ENCODE measurements at places on chromosomes 16 and 17.

DNA sequence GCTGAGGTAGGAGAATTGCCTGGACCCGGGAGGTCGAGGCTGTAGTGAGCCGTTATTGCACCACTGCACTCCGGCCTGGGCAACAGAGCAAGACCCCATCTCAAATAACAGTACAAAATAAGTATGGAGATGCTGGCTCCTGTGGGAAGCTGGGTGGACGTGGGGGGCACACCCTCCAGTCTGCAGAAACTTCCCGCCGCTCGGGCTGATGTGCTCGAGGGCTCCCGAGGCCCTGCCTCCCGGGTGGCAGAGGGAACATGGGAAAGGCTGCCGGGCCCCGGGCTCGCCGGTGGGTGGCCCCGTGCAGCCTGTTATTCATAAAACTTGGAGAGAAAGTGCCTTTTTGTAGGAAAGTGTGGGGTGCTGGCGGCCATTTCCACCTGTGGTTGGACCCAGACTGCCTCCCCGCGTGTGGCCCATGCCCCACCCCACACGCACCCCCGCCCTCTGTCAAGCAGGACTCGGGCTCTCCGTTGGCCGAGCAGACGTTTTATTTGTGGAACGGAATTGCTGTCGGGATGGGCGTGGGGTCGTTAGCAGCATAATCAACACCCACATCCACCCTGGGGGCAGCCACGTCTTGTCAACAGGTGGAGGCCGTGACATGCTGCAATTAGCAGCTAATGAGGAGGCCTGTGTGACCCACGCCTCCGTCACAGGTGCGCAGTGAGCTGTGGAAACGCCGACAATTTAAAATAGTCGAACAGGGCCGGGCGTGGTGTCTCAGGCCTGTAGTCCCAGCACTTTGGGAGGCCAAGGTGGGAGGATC is 7.4 kb upstream of the CIAO3 start:
- DNase-seq = no peak

- DNase-seq = no peak
These were observed 95.7 kb upstream of the RBFOX1 start for GRCh38 chr16:7236824-7237410.

- no peak for DNase-seq
These were observed 1.0 kb upstream of the KCNJ2 start for GRCh38 chr17:70168044-70168976.

DNA sequence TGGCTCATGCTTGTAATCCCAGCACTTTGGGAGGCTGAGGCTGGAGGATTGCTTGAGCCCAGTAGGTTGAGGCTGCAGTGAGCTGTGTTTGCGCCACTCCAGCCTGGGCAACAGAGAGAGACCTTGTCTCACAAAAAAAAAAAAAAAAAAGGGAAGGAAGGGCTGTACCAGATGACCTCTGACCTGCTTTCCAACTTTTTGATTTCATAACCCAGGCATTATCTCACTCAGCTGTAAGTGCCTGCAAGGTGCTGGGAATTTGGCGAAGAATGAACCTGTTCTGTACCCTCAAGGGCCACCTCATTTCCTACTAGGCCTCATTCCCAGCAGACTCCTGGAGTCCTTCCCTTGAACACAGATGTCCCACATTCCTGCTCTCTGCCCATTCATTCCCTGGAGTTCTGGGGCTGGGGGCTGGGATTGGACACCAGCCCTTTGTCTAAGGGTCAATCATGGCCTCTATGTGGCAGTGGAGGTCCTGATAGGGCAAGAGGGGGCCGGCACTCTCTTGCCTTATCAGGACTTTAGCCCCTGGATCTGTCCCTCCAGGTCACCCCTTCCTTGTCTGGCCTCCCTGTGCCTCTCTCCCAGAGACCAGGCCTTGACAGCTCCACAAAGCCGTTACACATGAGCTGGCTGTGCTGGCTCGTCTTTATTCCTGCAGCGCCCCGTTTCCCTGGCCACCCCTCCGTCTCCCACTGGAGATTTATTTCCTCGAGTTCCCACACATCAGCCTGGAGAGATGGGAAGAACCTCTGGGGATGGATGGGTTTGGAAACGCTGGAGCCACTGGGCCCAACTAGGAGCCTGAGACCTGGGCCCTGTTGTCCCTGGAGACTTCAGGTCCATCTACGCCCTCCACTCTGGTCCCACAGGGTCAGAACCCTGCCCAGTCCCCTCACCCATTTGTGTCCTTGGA is 821 bp upstream of the GFAP start:
- DNase-seq = no peak

- no peak for DNase-seq
These were observed 57.6 kb downstream of the RAB11FIP4 start for GRCh38 chr17:31449111-31449510.

DNA sequence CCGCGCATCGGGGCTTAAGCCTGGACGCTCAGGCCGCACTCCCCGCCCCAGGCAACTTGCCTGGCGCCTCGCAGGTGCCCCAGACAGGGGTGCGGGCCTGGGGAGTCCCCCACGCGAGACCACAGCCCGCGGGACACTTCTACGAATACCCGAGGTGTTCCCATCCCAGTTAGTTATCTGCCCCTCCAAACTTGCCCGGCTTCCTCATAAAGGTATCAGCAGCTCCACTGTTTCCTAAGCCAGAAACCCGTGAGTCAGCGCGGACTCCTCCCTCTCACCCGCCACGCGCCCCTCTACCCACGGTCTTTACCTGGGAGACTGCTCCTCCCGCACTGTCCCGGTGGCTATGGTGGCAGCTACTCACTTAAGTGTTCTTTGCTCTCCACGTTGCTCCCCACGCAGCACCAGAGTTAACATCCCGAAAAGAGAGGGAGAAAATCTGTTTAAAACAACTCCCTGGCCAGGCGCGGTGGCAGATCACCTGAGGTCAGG is 1.0 kb upstream of the CREBBP start:
- DNase-seq = no peak

- no peak for DNase-seq
These were observed 8.6 kb downstream of the BRD7 start for GRCh38 chr16:50360033-50360778.

GRCh38 chr17:77185137-77185536 is 44.4 kb downstream of the SEC14L1 start:
- no peak for DNase-seq

DNA sequence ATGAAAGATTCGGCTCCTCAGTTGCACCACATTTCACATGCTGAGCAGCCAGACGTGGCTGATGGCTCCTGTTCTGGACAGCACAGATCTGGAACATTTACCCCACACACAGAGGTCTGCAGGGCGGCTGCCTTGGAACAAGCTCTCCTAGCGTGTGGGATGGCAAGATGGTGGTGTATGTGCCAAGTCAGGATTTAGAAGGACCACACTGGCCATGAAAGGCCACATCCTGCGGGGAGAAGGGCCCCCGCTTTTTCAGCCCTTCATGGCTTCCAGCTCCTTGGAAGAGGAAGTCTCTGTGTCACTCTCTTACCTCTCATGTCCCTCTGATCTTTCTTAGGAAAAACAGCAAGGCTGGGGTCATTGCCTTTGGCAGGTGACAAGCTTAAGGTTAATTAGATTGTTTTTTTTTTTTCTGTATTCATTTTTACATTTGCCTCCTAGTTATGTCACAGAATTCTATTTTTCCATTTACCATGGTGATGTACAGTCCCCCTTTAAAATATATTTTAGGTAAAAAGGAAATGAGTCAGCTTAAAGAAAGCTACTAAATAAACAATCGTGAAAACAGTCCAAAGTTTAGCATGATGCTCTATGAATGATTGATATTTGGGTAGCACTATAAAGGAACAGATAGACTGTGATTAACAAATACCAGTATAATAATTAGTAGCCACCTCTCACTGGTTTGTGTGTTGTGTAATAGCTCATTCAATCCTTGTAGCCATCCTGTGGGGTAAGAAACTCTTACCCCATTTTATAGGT is 396.6 kb downstream of the CPPED1 start:
- no peak for DNase-seq

GRCh38 chr17:37138571-37139120 is 189.9 kb downstream of the AATF start:
- DNase-seq = no peak

DNA sequence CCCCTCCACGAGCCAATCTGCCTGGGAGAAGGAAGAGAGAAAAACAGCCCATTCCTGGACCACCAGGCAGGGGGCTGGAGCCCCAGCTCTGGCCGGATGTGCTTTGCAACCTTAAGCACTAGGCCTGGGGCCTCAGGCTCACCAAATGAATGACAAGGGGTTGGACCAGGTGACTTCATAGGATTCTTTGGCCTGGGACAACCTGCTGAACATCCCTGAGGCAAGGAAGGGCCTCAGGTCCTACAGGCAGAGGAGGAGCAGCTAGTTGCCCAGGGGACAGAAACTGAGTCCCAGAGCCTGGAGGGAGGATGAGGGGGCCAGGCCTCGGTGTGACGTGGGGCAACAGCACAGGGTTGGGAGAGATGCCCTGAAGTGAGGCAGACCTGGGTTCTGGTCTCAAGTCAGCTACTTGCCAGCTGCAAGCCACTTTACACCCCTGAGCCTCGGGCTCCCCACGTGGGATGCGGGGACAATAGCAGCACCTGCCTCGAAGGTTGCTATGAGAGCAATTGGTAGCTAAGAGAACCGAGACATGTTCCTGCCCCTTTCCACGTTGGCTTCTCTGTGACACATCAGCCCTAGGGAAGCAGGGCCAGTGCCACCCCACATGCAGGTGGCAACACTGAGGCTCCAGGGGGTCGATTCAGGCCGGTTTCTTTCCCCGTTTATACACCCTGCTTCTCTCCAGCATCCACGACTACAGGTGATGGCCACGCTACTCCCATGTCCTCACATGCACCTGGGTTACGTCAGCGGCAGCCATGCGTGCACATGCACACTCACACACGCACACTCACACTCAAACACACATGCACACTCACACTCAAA is 42.6 kb downstream of the CFAP20 start:
- peak; percentile 26 for DNase-seq

DNA sequence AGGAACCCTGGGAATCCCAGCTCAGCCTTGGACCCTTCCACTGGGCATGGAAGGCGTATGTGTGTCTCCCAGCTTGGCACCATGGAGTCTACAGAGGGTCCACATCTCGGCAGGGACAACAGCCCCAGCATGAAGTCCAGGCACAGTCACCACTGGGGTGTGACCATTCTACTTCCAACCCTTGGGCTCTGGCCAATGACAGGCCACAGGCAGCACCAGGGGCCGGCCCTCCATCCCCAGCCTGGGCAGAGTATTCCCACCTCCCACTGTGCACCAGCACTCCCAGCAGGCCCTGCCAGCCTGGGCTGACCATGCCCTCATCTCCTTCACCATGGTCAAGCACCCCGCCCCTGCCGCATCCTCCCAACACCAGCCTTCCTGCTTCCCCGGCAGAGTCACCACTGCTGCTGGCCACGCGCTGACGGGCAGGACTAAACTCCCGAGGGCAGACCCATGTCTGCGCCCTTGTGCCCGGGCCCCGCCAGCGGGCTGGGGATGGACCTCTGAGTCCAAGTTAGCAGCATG is 9.5 kb upstream of the PPP1R27 start:
- no peak for DNase-seq

DNA sequence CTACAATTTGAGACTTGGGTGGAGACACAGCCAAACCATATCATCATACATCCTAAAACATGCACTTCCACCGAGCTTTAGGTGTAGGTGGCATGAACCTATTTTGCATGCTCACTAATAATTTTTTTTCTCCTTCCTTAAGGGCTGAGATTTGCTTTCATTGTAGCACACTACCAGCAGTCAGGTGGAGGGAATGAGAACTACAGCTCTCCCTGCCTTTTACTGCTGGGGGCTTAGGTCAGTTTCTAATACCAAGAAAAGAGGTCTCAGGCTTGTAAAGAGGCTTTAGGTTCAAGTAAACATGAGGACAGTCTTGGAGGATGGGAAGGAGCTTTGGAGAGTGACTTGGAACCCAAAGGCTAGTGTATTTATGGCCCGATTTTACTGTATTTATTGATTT is 22.0 kb downstream of the CFAP20 start:
- DNase-seq = no peak

- no peak for DNase-seq
These were observed 1.5 kb upstream of the SOX8 start for GRCh38 chr16:979859-980594.

GRCh38 chr16:81041696-81042095 is 6.1 kb downstream of the ATMIN start:
- no peak for DNase-seq

DNA sequence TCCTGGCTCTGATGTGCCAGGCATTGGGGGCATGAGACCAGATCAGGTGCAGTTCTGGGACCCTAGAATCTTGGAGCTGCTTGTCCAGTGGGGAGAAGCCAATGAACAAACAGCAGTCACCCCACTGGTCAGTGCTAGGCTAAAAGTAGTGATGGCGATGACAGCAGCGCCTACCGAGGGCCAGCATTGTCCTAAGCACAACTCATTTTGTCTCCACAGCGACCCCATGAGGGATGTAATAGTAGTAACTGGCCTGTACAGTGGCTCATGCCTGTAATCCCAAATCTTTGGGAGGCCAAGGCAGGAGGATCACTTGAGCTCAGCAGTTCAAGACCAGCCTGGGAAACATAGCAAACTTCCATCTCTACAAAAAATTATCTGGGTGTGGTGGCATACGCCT is 6.2 kb downstream of the SMCR8 start:
- DNase-seq = no peak

- DNase-seq = no peak
These were observed 16.5 kb upstream of the PRM1 start for GRCh38 chr16:11297492-11298142.

DNA sequence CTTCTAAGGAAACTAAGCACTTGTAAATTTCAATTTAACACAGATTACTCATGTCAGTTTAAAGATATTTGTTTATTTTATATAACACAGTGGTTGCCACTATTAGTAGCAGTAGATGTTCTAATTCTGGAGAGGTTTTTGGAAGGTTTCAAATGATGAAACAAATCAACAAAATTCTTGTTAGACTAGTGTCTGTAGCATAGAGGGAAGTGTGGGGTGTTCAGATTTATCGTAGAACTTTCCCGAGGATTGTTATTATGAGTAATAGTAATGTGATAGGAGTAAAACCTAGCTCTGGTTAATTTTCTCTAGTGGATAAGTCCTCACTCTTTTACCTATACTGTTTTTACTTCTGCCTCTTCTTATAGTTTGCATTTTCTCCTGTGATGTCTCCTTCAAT is 6.3 kb downstream of the GAN start:
- DNase-seq = no peak

DNA sequence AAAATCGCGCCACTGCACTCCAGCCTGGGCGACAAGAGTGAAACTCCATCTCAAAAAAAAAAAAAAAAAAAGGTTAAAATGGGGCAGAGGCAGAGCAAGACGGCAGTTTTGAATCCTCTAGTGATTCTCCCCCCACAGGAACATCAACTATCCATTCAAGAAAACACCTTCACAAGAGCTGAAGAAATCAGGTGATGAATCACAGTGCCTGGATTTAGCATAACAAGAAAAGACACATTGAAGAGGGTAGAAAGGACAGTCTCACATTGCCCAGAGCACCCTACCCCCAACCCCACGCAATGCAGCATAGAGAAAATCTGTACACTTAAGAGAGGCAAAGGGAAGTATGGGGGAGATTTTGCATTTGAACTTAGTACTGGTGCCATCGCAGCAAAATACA is 28.8 kb upstream of the RNF43 start:
- no peak for DNase-seq

- no peak for DNase-seq
These were observed 28.4 kb upstream of the WFIKKN2 start for GRCh38 chr17:50807009-50807408.

Measured in NCI-H2081 treated with DMSO at 0.1 percent for 48 hours (cell line).